Fibroblast of mammary gland (primary cell): ENCODE measurements at places on chromosomes 12 and 14.

DNA sequence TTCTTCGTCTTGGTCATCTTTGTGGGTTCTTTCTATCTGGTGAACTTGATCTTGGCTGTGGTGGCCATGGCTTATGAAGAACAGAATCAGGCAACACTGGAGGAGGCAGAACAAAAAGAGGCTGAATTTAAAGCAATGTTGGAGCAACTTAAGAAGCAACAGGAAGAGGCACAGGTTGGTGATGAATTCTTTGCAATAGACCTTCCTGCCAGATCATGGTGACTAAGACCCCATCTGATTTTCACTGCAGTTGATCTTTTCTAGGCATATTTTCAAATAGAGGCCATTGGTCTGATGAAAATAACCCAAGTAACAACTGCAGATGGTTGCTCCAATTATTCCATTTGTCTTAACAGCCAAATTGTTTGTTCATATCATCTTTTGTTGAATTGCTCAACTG is 114.4 kb downstream of the SCN8A start:
- DNase-seq: peak; percentile 39

DNA sequence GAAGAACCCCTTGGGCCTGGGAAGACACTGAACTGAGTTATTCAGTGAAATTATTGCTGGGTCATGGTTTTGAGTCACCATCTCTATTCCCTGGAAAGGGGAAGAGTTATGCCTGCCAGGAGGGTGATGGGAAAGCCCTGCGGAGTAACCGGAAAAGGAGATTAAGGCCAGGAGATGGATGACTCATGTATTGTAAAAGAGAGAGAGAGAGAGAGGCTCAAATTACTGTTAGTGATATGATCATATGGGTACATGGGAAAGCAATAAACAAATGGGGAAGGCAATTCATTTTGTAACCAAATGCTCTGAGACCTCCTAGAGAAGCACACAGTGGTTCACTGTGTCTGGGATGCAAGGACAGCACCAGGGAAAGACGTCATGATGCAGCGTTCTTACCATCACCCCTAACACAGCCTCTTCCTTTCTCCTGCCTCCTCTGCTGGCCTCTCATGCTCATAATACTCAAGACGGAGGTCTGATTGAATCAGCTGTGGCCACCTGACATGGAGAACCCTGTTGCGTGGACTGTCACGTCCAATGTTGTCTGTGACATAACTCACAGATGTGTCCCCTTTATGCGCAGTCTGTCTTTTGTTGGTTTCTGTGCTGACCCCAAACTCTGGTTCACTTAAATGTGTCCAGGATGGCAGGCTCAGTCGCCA is 243.7 kb downstream of the TMEM132D start:
- peak; percentile 28 for DNase-seq

DNA sequence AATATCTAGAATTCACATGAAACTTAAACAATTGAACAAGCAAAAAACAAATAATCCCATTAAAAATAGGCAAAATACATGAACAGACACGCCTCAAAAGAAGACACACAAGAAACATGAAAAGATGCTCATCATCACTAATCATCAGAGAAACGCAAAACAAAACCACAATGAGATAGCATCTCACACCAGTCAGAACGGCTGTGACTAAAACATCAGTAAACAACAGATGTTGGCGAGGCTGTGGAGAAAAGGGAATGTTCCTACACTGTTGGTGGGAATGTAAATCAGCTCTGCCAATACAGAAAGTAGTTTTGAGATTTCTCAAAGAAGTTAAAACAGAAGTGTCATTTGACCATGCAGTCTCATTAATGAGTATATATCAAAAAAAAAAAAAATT is 121.3 kb downstream of the PTPRO start:
- peak; percentile 9 for DNase-seq

DNA sequence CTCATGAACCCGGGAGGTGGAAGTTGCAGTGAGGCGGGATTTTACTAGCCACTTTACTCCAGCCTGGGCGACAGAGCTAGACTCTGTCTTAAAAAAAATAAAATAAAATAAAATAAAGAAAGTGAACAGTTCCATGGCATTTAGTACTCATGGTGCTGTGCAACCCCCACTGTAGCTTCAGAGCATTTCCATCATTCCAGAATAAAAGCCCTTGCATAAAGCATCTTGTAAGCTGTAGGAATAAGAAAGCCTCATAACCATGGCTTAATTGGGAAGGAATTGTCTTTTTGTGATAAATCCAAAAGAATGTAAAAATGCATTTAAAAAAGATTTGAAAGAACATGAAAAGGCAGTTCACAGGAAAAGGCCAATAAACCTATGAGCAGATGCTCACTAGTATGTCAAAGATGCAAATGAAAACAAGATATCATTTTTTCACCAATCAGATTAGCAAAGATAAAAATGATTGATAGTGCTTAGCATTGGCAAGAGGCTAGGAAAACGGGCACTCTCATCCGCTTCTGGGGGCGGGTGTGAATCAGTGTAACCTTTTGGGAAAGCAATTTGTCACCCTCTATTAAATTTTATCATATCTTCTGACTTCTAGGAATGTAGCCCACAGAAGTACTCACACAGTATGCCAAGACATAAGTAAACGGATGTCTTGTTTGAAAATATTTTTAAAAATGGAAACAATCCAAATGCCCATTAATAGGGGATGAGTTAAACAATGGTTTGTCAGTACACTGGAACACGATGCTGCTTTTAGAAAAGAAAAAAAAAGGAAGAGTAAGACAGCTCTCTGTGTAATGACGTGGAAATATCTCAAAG is 46.6 kb downstream of the CFAP251 start:
- DNase-seq: peak; percentile 75

DNA sequence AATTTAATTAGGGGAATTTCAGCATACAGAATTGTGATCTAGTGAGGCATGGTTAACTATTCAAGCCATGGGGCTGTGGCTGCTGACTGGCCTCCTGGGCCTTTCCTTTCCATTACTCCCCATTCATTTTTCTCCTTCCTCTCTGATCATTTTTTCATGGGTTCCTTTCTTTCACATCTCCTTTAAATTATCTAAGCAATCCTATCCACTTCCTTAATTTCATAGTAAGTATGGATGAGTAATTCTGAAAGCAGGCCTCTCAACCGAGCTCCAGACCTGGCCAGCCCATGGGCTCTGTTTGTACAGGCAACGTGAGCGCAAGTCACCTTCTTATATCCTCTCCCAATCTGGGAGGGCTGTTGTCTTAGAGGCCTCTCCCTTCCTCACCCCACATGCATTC is 13.4 kb downstream of the CKAP4 start:
- DNase-seq: peak; percentile 20

DNA sequence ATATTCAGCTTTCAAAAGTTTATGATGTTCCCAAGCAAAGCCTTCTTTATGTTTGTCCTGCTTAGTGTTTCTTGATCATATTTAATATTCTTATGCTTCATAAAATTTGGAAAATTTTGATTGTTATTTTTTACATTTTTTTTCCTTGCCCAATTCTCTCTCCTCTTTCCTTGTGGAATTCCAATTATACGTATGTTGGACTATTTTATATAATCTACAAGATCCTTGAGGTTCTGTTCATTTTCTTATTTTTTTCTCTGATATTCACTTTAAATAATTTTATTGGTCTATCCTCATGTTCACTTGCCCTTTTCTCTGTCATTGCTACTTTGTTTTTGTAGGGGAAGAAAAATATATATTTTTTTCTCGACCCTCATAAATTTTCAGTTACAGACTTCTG is 167.7 kb downstream of the DYRK2 start:
- DNase-seq: no peak

- peak; percentile 36 for DNase-seq
Measured at GRCh38 chr12:58918469-58918844, 1.8 kb downstream of the LRIG3 start.

DNA sequence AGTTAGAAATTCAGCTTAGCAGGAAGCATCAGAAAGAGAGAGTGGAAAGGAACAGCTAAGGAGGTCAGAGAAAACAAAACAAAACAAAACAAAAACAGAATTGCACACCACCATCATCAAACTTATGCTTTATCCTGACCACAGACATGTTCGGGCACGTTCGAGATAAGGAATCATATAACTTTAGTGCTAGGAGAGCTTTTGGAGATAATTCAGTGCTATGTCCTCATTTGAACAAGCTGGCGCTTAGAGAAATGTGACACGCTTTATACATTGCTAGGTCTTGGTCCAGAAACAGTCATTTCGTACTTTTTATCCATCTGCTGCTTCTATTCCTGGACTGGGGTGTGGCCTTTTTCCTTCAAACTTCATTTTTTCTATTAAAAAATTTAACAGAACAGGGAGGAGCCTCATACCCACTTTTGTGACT is 213.1 kb downstream of the PTPRO start:
- DNase-seq: no peak
